ENCODE measurements at places on chromosomes 16 and 17.

DNA sequence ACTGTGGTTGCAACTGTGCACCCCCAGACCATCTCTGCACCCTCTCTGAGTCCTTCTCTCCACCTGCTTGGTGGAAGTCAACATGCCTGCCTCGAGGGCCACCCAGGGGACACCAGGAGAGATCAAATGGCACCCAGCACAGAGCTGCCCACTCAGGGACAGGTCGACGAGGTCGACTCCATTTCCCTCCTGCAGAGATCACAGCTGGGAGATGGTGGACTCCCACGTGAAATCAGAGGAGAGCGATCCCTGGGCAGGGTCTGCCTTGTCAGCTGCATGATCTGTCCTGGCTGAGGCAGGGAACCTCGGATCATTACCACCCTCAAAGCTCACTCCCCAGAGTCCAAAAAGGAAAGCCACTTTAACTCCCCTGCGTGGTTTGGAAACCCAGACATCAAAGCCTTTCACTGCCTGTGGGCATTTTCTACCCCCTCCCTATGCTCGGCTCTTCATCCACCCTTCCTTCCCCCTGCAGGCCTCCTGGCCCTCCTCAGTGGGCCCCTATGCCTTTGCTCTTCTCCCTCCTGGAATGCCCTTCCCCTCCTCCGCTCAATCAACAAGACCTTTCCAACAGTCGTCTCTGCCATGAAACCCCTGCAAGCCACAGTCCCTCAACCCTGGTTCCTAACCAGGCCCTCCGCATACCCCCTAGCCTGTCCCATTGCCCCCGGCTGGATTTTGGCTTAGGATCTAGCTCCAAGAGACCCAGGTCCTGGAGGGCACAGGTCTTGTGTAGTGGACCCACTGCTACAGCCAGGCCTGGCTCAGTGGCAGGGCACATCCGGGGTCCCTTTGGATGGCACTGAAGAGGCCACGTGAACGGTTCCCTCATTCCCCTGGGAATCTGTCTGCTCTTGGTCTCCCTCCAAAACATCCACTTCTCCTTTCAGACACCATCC, 103.8 kb upstream of the RPL38 start:
- no peak for DNase-seq

- peak; percentile 67 for DNase-seq
These were observed 13.8 kb downstream of the RIPOR1 start for GRCh38 chr16:67542464-67542863.

DNA sequence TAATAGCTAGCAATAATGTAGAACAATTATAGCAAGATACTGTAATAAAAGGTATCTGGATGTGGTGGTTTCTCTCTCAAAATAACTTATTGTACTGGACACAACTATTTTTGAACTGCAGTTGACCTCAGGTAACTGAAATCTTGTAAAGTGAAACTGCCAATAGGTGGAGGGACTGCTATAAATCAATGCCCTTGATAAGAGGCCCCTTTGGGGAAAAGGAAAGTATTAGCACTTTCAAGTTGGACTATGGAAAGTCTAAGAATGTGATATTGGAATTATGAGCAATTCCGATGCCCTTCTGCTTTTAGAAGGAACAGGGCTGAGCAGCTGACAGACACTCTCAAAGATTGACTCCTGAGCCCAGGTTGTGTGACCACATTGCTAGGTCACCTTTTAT, 44.5 kb upstream of the ARHGAP44 start:
- no peak for DNase-seq

GRCh38 chr16:16025214-16025968, 76.0 kb downstream of the ABCC1 start:
- DNase-seq, result no peak

- no peak for DNase-seq
These were observed 61.0 kb downstream of the CFDP1 start for GRCh38 chr16:75372236-75372856.

GRCh38 chr16:1101133-1101532, 5.1 kb upstream of the C1QTNF8 start:
- no peak for DNase-seq

DNA sequence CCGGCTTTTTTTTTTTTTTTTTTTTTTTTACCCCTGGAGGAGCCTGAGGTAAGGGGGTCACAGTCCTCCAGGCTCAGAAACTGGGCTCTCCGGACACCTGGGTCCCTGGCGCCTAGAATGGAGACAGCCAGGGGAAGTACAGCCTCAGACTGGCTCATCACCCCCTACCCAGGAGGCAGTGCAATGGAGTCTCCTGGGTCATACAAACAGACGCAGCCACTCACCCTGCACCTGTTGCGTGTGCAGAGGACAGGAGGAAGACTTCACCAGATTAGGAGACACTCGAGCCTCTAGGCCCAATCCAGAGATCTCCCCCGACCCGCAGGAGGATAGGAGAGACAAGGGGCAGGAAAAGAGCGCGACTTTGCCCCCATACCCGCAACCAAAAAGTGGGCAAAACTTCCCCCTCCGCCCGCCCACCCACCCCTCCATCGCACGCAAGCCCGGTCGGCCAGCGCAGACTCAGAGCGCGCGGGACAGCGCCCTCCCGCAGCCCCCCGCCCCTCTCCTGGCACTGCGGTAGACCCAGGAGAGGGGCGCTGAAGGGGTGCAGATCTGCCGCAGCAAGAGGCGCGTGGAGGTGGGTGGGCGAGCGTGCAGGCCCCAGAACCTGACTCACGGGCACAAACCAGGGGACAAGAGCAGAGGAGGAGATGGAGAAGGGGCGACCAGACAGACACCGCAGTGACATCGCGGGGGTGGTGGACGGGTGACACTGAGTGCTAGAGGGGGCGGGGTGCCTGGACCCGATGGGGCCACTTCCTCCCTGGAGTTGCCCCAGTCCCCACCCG, 900 bp downstream of the HAP1 start:
- no peak for DNase-seq

GRCh38 chr17:42744283-42744805, 496 bp downstream of the EZH1 start:
- peak; percentile 57 for DNase-seq

DNA sequence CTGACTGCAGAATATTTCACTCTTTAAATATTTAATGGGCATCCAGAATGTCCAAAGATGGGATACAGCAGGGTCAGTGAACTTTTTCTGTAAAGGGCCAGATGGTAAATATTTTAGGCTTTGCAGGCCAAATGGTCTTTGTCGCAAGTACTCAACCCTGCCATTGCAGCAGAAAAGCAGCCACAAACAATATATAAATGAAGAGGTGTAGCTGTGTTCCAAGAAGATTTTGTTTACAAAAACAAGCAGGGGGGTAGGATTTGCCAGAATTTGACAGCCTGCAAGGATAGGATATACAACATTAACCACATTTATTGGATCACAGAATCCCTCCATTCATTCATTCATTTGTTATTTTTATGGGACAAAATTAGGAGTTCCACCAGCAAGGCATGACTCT, 435.0 kb upstream of the DYNLRB2 start:
- no peak for DNase-seq

GRCh38 chr17:30229012-30229411, 6.5 kb downstream of the SLC6A4 start:
- no peak for DNase-seq

DNA sequence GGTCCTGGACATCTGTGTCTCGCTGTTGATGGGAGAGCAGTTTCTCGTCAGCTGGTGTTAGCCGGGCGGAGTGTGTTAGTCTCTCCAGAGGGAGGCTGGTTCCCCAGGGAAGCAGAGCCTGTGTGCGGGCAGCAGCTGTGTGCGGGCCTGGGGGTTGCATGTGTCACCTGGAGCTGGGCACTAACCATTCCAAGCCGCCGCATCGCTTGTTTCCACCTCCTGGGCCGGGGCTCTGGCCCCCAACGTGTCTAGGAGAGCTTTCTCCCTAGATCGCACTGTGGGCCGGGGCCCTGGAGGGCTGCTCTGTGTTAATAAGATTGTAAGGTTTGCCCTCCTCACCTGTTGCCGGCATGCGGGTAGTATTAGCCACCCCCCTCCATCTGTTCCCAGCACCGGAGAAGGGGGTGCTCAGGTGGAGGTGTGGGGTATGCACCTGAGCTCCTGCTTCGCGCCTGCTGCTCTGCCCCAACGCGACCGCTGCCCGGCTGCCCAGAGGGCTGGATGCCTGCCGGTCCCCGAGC, 17.9 kb downstream of the GAA start:
- no peak for DNase-seq

- DNase-seq, result no peak
These were observed 74.3 kb downstream of the TIMM22 start for GRCh38 chr17:1071103-1071825.

- no peak for DNase-seq
These were observed 10.1 kb upstream of the RASD1 start for GRCh38 chr17:17506181-17506741.

Measured in RWPE1 (cell line).